ENCODE measurements at places on chromosomes 2 and 18. TPM values are rescaled to one million over a fixed set of nuclear protein-coding genes. Genes with fewer than 3 reads are reported as not detected.

Gene NTSR2
- not detected for polyA plus RNA-seq

- DNase-seq: peak; percentile 71
Observed at GRCh38 chr18:45588376-45589355, 26.6 kb upstream of the SLC14A2 start.

Gene GTF2A1L
- polyA plus RNA-seq: not detected

Gene HOXD12
- not detected for polyA plus RNA-seq

Gene SAG
- polyA plus RNA-seq: not detected

DNA sequence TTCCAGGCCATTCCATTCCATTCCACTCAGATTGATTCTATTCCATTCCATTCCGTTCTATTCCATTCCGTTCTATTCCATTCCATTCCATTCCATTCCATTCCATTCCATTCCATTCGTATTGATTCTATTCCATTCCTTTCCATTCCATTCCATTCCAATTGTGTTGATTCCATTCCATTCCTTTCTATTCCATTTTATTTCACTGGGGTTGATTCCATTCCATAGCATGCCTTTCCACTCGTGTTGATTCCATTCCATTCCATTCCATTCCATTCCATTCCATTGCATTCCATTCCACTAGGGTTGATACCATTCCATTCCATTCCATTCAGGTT, 1142.3 kb downstream of the RPIA start:
- DNase-seq: no peak

- no peak for DNase-seq
Observed at GRCh38 chr2:171141320-171141719, 19.4 kb downstream of the TLK1 start.
